Stimulated activated CD4-positive, alpha-beta T cell treated with anti-CD3 and anti-CD28 coated beads, Interleukin-4, amount 100 ng/mL, for 4 hours (primary cell): ENCODE measurements at places on chromosomes 6 and 20.

DNA sequence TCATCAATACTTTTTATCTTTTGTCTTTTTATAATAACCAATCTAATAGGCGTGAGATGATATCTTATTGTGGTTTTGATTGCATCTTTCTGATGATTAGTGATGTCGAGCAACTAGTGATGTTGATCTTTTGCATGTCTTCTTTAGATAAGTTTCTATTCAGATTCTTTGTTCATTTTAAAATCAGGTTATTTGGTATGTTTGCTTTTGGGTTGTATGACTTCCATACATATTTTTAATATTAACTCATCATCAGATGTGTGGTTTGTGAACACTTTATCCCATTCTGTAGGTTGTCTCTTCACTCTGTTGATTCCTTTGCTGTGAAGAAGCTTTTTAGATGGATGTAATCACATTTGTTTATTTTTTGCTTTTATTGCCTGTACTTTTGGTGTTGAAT is 295.8 kb downstream of the BCKDHB start:
- DNase-seq = no peak

GRCh38 chr6:15389765-15390723 is 144.2 kb downstream of the JARID2 start:
- DNase-seq = no peak

- no peak for DNase-seq
Measured at GRCh38 chr6:155521719-155522118, 66.1 kb upstream of the NOX3 start.

GRCh38 chr6:132698608-132699007 is 15.2 kb downstream of the VNN1 start:
- no peak for DNase-seq

DNA sequence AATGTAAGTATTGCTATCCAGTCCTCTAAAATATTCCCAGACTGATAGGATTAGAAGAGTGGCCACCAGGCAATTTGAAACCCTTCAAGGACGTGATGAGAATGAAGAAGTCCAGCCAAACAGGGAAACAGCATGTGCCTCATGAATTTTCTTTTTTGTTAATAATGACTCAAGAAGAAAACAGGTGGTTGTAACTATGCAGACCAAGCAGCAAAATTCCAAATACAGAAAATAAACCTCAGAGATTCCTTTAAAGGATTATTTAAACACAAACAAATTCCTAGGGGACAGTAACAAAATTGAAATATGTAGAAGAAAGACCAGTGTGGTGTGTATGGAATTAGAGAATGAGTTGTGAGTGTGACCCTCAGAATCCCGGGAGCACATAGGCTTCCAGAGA is 239.2 kb downstream of the KCNQ5 start:
- DNase-seq = no peak

DNA sequence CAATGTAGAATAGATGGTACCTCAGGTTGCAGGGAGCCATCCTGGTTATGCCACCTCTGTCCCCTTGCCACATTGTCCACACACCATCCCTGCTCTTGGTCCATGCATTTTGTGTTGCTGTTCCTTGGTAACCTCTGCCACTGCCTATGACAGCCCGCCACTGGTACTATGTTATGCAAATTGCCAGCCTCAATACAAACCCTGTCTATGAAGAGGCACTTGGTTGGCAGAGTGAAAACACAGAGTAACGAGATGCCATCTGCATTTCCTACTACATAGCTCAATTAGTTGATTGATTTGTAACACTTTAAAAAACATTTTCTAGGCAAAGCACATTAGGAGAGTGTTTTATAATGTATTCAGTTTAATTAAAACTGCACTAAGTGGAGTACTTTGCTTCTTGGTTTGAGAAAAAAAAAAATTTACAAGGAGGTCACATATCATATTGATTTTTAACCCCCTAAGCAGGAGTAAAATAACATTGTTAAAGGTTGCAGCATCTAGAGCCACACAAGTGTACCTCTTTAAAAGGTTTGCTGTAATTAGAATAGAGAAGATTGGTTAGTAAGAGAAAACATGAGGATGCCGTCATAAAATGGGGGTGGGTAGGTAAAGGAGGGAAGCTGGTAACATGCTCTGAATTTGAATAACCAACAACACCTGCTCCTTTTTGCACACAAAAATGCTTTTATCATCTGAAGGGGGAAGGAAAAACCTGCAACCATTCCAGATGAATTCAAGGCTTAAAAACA is 817.1 kb downstream of the KIF16B start:
- no peak for DNase-seq

- DNase-seq = no peak
Measured at GRCh38 chr6:159431750-159432149, 261.3 kb downstream of the SOD2 start.
